Heart left ventricle (tissue), 16 donors: ENCODE measurements at places on chromosomes 7 and 10.
A peak's percentile ranks its signal among the peaks of the same experiment; 100 is the strongest.

DNA sequence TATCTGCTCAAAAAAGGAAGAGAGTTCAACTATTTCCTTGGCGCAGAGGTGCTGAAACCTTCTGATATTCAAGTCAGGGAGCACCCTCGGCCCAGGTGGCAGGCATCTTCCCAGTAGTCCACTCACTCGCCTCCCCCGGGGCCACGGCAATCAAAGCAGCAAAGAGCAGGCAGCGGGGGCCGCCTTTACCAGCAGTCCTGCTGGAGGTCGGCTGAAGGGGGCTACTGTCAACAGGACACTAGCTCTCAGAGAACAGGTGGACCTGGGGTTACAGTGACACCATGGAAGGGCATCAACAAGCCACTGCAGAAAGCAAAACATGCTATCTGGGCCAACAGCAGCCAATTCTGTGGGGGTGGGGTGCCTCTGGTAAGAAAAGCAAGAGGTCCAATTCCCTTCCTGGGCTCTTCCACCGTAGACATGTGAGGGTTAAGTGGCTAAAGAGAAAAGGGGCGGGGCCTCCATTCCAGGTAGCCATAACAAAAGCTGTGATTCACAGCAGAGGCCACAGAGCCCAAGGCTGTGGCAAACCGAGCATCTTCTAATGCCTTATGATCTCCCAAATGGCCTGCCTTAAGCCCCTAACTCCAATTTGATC lies 9.4 kb downstream of the FZD9 start:
- no peak for DNase-seq

- no peak for DNase-seq
Observed at GRCh38 chr7:21346297-21346696, 81.6 kb upstream of the SP4 start.

DNA sequence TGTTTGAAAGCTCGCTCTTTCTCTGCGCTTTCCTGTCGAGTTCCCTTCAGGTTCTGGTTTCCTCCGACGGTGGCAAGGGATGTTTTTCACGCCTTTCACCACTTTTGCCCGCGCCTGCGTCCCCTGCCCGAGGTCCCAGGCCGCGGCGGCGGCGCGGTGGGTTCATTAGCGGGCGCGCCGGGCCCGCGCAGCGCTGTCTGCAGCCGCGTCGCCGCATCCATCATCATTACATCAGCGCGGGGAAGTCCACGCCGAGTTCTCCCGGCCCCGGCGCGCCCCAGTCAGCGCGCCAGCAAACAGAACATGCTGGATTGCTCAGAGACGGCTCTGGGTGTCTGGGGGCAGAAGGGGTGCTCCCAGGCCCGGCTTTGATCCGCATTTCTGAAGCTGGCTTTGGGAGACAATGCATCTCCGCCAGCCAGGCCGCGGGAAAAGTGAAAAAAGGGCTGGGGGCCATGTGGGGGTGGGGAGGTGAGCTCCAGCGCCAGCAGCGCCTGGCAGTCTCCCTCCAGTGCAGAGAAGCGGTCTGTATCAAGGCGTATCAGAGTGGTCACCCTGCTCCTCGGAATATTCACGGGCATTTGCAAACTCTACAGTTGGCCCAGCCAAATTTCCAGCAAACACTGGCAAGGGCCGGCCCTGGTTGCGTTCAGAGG lies 8.9 kb downstream of the GLI3 start:
- DNase-seq: no peak

DNA sequence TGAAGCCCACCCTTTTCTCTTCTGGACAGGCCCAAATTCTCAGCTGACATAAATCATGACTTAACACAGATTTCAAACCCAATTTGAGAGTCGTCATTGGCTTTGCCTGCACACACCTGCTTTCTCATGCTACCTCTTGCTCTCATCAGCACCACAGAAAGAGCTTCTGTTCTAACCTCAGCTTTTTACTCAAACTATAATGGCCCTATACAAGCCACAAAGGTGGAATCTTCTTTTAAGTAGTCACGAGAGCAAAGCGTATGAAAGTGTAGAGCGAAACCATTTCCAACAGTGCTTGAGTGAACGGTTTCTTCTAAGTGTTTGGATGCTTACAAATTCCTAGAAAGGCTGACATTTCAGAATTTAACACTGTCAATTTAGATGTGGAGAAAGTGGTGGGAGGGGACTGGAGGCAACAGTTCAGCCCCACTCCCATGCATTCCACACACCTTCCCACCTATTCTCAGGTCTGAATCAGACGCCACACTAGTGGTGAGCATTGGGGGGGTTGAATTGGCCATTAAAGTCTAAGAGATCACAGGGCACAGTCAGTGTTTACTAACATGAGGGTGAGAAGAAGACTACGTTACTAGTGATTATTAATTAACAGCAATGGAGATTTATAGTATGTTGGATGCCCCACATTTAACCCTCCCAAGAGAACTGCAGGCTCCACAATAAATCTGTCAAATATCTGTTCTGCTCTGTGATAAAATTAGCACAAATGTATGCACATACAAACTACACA lies 114.0 kb downstream of the PRKCQ start:
- no peak for DNase-seq

DNA sequence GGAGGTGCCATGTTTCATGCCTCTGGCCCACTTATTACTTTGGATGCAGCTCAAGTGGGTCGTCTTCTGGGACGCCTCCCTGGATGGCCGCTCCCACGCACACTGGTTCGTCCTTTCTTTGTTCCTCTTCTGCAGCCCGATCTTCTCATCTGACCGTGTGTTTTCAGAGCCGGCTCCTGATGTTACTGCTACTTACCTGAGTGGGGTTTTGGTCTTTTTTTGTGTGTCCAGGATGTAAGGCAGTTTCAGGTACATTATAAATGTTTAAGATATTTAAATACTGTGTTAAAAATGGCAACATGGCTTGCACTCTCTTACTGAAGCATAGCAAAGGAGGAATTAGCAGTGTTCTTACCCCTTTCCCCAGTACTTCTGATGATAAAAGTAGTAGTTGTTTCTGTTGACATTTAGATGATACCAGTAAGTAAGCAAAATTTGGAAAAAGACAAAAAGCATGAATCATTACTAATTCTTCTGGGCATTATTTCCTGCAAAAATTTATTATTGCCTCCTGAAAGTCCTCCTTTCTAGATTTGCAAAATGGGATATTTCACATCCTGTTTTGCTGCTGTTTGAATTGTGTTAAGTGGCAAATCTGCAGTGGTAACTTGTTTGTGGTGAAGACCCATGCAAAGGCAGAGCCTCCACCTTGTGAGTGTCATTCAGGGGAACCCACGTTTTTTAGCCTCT lies 59.4 kb downstream of the SHH start:
- no peak for DNase-seq

DNA sequence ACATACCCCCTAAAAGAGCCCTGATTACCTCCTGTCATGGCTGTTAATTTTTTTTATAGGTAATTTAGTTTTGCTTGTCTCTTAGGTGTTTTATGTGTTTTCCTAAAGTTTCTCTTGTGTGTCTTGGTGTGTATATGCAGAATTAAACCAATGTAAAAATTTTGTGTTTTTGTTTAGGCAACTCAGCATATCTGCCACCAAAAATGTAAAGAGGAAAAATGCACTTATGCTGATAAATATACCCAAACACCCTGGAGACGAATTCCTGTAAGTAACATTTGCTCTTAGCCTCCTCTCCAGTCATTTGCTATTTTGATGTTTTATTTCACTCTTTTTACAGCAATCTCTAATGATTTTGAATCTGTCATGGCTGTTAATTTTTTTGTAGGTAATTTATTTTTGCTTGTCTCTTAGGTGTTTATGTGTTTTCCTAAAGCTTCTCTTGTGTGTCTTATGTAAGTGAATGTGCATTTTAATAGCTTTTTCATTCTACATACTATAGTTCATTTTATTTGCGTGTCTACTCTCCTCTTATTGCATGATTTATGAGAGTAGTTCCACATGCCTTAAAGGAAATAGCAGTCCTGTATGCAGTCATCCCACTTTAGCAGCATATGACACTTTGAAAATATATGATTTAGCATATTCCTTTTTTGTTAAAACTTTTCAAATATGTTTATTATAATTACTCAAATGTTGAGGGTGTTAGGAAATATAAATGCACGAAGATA lies 149.2 kb downstream of the CCSER2 start:
- DNase-seq: no peak

- DNase-seq: no peak
Observed at GRCh38 chr7:129607471-129608120, 3.9 kb upstream of the NRF1 start.

DNA sequence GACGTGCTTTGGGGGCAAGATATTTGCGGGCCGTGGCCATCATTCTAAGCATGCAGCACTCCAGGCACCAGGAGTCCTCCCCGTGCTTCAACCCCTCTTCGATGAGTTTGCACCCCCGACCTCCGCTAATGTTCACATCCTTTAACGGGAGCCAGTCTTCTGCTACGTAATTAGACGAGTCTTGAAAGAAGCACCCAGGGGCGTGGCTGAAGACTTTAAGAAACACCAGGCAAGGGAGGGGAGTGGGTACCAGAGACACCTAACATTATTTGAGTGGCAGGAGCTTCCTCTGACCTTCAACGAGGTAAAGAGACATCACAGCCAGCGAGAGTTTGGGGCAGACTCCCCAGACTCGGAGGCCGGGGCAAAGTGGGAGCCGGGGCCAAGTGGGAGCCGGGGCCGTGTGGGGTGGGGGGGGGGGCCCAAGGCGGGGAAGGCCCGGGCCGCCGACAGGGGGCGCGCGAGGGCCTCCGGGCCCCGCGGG lies 31.1 kb upstream of the TOMM7 start:
- no peak for DNase-seq

GRCh38 chr7:128351296-128352152 lies 7.8 kb upstream of the RBM28 start:
- DNase-seq: no peak

GRCh38 chr7:71135663-71136062 lies 3.7 kb downstream of the GALNT17 start:
- peak; percentile 25 for DNase-seq

DNA sequence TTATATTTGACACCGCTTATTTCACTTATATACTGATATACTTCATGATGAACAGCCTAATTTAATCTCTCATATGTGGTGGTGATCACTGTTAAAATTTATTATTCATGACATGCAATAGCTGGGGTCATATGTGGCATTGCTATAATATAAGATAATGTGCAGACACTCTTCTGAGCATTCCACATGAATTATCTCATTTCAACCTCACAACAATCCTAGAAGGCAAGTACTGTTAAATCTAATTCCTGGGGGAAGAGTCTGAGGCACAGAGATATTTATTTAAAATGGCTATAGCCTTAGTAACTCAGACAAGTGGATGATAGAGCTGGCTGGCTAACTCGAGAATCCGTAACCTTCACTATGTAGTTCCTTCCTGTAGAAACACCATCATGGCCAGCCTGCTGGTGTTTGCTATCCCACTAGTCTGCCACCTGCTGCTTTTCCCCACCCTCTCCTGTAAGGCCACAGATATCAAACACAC lies 46.6 kb upstream of the A1CF start:
- DNase-seq: no peak

- no peak for DNase-seq
Observed at GRCh38 chr7:2072042-2072441, 160.7 kb downstream of the MAD1L1 start.

DNA sequence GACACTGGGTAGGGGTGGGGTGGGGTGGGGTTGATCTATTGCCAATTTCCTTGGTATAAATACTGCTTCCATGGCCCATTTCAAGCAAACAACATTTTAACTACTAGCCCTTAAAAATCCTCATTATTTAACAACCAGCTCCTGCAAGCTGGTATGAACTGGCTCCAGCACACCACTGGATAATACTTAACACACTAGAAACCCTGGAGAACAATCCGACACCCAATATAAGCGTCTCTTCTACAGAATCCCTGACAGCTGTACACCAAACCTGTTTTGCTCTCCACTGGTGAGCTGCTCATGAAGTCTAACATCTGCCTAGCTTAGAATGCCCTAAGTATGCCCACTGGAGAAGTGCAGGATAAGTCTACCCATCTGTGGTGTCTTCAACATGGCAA lies 116.8 kb downstream of the HIPK2 start:
- DNase-seq: no peak

- peak; percentile 16 for DNase-seq
Observed at GRCh38 chr7:70694971-70695794, 436.8 kb upstream of the GALNT17 start.

GRCh38 chr7:46320956-46321355 lies 399.9 kb upstream of the IGFBP3 start:
- no peak for DNase-seq

GRCh38 chr7:46244757-46245156 lies 323.7 kb upstream of the IGFBP3 start:
- no peak for DNase-seq

DNA sequence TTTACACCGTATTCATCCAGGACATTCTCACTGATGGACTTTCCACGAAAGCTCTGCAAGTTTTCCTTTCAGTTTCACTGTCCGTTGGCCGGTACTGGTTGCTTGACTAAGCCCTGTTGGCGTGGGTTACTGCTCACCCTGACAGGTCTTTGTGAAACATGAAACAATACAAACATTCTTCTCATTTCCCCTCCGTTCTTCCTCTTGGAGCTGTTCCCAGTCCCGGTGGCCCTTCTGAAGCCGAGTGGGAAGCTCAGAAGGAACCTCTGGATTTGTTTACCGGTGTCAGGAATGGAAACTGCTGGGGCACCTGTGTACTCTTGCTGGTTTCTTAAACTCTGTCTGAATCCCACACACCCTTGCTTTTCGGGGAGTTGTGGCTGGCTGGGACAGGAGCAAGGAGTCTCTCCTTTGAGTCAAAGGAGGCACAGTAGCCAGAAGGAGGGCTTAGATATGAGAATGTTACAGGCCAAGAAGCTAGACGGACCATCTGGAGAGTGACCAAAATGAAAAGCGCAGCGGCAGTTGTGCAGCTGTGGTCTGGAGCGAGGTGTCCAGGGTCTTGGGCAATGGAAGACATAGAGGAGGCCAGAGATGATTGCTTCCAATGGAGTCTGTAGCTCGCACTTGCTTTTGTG lies 45.7 kb downstream of the LYZL2 start:
- DNase-seq: peak; percentile 66

DNA sequence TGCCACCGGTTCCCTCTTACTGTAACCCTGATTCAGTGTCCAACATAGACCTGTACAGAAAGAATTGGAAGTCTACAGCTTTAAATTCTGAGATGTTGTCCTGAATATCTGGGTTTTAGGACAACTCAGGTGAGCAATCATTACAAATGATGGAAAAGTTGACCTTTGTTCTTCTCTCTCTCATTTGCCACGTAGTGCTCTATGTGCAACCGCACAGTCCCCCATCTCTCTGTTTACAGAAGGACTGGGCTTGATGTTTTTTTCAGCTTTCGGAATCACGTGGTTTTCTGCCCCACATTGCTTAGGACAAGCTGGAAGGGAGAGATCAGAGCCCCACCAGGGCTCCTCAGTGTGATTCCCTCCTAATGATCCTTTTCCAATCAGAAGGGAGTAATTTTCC lies 22.2 kb downstream of the NEUROD6 start:
- DNase-seq: no peak

DNA sequence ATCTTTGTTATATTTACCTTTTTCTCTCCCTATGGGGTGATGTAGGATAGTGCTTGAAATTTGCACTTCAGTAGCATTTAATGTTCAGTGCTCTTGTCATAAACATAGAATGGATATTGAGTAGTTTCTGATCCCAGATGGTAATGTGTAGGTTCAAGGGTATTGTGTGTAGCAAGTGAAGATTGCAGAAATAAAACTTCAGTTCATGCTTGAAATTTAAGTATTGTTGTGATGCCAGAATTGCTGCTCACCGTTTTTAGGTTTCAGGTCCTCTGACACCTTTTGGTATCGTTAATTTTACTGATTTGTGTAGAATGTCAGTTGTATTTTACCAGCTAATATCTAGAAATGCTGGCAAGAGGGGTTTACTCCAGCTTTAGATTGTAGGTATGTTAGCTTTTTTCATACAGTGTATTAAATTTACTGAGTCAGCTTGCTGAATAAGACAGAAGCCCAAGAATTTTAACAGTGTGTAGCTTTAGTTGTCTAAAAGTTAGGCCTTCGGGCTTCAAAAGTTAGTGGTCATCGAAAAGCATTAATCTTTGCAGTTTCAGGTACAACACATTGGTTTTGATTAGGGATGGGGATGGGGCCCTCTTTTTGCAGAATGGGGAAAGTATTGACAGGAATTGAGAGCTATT lies 1.9 kb downstream of the PTEN start:
- DNase-seq: no peak
